Coronary artery (tissue), 2 donors: ENCODE measurements at places on chromosomes 1 and 21.

- DNase-seq = no peak
Observed at GRCh38 chr1:68594851-68595250, 98.0 kb upstream of the DEPDC1 start.

DNA sequence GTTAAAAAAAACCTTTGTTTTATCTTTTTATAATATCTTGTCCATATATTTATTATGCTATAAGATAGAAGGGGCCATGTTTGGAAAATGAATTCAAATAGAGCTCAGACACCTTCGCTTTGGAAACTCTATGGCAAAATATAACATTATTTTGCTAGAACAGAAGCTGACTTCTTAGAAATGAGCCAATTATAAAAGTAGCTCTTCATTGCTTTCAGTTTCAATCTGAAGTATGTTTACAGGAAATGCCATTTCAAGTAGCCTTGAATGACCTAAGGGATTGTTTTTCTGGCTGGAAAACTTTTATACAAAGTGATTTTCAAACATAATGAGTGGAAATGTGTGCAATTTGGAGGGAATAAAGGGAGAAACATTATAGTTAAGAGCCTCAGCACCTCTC is 37.8 kb upstream of the GBP5 start:
- no peak for DNase-seq

DNA sequence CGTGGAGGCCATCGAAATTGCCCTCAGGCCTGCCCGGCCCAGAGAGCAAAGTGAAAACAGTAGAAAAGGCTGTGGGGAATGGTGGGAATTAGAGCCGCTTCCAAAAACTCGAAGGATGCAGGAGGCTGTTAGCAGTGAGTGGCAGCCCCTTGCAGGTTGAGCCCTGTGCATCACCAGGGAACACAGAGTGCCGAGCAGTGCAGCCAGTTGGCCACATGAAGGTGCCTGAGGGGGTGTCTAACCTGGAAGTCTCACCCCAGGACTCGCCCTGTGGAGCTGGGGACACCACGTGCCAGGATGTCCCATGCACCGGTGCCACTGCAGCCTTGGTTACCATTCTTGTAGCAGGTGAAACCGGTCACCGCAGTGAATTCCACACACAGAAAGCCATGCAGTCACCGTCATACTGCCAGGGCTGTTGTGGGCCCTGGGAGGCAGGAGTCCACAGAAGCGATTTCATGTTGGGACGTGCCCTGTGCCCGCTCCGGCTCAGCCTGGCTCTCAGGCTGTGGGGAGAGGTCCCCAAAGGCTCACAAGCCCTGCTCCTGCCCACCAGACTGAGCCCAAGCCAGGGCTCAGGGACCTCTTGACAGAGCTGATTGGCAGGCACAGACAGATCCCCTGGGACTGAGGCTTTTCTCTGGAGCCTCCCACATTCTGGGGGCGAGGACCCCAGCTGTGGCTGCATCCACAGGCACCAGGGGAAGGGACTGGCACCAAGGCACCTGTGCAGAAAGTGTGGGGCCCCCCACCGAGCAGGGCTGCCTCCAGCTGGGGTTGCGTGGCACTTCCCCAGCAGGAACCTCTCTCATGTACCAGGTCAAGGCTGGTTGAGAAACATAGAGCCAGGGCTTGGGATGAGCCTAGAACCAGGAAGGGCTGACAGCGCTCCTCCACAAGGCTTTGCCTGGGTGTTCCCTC is 16.7 kb upstream of the ACTRT2 start:
- no peak for DNase-seq

GRCh38 chr1:28813931-28814465 is 2.0 kb downstream of the OPRD1 start:
- DNase-seq = no peak

- no peak for DNase-seq
Observed at GRCh38 chr1:87595384-87595781, 266.7 kb downstream of the LMO4 start.

DNA sequence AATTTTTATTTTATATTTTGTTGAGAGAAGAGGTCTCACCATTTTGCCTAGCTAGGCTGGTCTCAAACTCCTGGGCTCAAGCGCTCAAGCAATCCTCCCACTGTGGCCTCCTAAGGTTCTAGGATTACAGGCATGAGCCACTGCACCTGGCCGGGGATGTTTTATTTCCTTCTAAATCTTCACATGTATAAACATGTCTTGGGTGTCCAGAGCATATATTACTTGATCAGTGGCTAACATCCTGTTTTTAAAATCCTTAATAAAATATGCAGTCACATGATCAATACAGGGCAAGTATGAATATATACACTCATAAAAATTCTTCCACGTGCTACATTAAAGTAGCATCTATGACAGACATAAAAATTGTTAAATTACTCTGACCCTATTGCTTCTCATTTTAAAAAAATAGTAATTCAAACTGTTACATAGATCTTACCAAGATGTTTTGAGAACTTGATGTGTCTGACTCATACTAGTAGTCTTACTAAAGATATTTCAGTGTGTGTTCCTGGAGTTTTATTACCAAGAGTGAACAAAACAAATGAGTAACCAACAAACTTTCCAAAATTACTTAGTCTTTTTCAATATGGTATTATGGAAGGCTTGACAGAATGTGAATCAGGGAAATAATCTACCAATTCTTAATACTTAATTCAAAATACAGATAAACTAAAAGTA is 222.5 kb downstream of the SLC45A1 start:
- no peak for DNase-seq

GRCh38 chr1:14969006-14969405 is 184.5 kb upstream of the TMEM51 start:
- DNase-seq = no peak

GRCh38 chr1:221719987-221720386 is 21.9 kb downstream of the DUSP10 start:
- DNase-seq = no peak

- DNase-seq = no peak
Observed at GRCh38 chr1:245804696-245805095, 649.9 kb downstream of the KIF26B start.

GRCh38 chr21:20030390-20030789 is 967.8 kb upstream of the NCAM2 start:
- DNase-seq = no peak

DNA sequence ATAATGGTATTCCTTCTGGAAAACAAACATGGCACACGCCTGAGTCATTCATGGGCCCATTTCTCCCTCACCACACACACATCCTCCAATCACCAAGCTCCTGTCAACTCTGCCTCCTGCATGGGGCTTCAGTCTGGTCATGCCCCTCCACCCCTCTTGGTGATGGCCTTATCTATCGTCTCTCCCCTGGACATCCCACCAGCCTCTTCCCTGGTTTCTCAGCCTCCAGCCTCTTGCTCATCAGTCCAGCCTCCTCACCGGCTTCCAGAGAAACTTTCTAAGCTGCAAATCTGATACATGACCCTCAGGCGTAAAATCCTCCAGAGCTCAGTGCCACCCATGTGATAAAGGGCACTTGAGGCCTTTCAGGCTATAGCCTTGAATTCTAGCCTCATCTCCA is 243.9 kb downstream of the FOXD2 start:
- DNase-seq = peak; percentile 22

DNA sequence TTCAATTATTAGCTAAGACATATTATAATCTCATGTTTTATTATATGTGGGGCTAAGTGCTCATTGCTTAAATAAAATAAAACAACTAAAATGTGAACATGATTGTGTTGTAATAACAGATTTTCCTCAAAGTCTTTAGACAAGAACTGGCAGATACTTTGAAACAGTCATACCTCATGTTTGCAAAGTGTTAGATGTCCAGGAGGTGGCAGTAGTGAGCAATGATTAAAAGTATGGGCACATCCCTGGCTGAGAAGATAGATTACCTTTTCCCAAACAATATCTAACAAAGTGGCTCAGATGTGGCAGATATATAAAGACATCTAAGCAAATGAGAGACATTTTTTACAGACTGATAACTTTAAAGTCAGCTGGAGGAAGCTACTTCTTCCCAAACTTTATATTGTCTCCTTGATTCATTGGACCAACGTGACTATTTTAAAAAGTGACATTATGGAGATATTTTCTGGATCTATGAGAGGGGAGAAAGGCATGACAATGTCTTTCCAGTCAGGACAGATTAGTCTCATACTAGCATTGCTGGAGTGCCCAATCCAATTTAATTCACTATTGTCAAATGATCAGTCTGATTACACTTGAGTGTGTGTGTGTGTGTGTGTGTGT is 269.8 kb downstream of the S1PR1 start:
- DNase-seq = no peak

DNA sequence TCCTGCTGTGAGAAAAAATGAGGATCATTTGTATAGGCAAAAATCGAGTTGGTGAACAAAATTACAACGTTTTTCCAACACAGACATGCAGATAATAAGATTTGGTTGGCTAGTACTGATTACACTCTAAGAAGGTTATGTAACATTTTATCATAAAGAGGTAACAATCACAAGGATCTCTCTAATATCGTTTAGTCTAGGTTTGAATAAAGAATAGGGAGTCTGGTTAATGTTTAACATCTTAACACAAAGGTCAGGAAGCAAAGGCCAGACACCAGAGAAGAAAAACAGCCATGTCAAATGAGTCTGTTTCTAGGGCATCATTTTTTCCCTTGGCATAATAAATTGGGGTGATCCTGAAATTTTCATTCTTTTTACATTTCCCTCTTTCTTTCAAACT is 207.4 kb upstream of the CHRM3 start:
- no peak for DNase-seq

DNA sequence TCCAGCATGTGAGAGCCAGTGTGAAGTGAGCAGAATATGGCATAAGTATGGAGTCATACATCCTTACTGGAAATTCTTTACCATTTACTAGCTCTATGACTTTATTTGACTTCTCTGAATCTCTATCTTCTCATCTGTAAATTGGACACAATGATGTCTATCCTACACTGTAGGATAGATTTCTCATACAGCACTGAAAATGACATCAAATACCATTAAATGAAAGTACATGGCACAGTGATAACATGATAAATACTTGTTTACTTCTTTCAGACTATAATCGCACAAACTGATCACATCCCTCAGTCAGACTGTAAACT is 1.3 kb upstream of the CTTNBP2NL start:
- DNase-seq = no peak

DNA sequence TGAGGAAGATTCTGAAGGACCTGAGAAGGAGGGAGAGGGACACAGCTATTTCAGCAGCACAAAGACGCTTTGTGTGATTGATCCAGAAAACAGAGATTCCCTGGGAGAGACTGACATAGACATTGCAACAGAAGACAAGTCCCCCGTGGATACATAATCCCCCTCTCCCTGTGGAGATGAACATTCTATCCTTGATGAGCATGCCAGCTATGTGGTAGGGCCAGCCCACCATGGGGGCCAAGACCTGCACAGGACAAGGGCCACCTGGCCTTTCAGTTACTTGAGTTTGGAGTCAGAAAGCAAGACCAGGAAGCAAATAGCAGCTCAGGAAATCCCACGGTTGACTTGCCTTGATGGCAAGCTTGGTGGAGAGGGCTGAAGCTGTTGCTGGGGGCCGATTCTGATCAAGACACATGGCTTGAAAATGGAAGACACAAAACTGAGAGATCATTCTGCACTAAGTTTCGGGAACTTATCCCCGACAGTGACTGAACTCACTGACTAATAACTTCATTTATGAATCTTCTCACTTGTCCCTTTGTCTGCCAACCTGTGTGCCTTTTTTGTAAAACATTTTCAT is 161.3 kb upstream of the SGIP1 start:
- no peak for DNase-seq
